Cardiac muscle cell (in vitro differentiated cells and primary cell): ENCODE measurements at places on chromosomes 7 and 10.

DNA sequence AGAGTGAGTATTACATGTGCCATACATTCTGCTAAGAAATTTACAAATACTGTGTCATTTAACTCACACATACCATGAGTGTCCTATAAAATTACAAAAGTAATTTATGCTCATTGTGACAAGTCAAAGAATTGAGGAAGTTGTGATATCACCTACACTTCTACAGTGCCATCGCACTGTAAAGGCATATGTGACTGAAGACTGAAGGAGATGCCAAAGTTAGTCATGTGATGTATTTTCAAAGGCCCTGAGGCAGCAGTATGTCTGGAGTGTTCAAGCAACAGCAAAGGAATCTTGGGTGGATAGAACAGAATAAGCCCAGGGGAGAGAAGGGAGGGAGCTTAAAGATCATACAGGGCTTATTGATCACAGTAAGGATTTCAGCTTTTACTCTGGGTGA is 176.8 kb downstream of the WNT2 start:
- DNase-seq: no peak

DNA sequence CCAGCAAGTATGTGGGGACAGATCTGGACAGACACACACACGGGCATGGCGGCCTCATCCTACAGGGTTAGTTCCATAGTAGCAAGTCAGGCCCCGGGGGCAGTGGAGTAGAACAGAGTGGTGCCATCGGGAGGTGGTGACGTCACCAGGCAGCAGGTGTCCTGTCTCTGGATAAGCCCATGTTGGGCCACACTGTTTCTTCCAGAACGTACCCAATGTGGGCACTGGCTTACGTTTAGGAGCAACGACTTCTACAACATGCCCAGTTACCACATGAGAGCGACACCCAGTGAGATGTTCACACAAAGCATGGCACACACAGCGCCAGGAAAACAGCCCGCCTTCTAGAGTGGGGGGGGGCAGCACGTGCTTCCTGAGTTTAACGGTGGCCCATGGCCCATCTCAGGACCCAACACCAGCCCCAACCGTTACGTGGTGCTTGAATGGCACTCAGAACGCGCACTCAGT is 67.8 kb downstream of the CTBP2 start:
- DNase-seq: no peak

DNA sequence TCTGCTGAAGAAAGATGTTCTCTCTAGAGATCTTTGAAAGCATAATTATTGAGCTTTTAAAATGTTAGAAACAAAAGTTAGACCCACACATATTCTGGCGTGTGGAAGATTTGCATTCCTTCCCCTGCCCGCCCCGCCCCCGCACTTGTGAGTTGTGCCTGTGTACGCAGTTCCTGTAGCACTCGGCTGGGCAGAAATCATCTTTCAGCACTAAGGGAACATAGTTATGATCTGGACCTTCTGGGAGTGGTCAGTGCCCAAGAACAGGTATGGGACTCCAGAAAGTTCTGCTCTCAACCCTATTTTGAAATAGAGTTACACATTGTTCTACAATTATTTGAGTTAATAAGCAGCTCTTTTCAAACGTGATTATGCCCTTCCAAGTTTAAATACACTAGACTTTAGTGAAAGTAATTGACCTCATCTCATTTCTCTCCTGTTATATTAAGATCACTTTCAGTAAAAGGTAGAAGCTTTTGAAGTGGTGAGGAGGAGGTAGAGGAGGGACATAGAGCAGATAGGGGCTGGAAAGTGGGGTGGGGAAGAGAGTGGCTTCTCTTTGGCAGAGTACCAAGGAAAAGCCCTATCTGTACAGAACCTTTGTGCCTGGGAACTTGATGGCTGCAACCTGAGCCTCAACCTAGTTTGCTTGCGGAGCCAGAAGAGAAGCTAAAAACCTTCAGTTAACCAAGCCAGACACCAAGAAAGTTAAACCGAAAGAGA is 5.7 kb downstream of the BLVRA start:
- DNase-seq: peak; percentile 68

GRCh38 chr7:75617634-75618234 is 121.0 kb downstream of the HIP1 start:
- DNase-seq: no peak

GRCh38 chr10:22712211-22712955 is 2.0 kb downstream of the PIP4K2A start:
- no peak for DNase-seq

GRCh38 chr10:76149182-76149581 is 717.8 kb downstream of the LRMDA start:
- no peak for DNase-seq
